ENCODE measurements at places on chromosomes 4 and X.

GRCh38 chr4:133997436-133997835 is 204.2 kb downstream of the PABPC4L start:
- DNase-seq, result no peak

DNA sequence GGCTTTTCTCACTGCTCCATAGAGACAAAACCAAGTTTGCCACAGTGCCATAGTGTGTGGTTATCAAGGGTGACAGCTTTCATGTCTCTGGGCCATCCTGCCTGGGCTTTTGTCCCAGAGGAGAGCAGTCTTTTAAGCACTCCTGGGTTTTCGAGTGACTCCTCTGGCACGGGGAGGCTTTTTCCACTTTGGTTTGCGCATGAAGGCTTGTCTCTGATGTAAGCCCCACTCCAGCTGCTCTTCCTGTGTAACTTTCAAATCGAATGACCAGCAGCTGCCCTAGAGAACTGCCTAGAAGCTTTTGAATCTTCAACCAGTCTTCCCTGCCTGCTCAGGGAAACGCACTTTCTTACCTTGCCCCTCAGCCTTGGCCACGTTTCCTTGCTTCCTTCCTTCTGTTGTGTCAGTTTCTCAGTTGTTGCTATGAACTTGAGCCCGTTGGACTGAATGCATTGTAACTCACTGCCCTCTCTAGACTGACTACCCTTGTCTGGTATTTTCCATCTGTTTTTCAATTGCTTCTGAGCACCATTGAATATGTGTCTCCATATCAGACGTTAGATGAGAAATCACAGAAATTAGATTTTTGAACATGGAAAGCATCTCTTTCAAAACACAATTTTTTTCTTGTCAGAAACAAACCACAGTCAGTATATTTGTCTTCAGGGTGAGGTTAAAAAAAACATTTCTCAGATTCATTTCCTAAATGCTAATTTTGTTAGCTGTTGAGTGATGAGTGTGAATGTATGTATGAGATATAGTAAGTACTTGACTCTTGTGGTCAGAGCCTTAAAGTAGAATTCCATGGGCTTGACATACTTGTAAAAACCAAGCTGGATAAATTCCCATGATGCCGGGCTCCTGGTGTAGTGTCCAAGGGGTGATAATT is 45.3 kb downstream of the SLC9A6 start:
- no peak for DNase-seq

- DNase-seq, result peak; percentile 24
These were observed 13.5 kb downstream of the SNCA start for GRCh38 chr4:89823416-89823815.

DNA sequence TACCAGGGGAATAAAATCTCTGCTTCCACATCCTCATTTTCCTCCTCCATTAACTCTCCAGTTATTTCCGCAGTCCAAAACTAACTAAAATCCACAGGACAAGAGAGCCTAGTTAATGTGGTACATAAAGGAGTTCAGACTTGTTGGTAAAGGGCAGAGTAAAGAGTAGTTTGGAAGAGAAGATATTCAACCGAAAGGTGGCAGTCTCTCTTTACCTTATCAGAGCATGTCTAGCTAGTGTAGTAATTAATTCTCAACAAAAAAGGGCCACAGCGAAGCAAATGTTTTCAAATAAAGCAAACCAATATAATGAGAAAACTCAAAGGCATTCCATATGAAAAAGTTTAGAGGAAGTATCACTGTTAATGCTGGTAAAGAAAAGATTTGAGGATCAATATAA is 286.5 kb downstream of the GLUD2 start:
- DNase-seq, result peak; percentile 3

GRCh38 chrX:55342533-55343501 is 78.1 kb upstream of the PAGE3 start:
- peak; percentile 56 for DNase-seq

DNA sequence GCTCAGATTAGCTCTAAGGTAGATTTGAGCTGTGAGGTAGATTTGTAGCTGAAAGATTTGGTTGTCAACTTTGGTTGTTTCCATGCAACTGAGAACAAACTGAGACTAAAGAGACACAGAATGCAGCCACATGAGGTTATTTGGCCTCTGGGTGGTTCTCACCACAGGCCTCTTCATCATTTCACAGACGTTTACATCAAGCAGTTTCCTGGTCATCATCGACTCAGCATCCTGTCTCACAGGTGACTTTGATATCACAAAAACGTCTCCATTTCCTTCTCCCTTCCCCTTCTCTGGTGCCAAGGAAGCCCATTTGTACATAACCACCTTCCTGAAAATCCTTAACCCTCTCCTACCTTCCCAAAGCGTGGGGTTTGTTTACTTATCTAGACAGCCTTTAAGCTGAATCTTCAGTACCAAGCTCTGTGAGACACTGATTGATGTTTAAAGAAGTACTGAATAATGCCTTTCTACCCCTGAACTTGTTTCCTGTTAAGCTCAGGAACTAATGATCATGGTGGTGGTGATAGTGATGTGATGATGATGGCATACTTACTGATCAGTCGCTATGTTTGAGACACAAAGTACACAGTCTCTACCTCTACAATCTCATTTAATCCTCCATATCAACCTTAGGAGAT is 81.9 kb downstream of the FAM114A1 start:
- DNase-seq, result no peak

DNA sequence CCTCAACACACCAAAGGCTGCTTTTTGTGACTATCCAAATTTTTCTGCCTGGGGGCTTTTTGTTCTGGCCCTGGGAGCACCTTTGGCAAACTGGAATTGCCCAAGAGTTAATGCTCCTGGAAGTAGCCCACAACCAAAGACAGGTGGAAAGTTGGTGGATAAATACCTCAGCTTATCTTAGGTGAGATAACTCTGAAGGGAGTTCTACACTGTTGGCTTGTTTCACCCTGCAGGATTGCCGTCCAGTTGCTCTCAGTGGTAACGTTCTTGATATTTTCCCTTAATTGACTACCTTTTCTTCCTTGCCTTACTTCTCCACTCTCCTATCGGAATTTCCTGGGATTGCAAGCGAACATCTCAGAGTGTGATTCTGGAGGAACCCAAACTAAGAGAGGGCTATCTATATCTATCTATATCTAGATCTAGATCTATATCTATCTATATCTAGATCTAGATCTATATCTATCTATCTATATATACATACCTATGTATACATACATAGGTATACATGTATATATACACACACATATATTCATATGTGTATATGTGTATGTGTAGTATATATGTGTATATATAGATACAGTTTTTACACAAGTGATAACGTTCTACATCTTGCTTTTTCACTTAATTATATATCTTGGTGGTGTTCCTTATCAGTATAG is 82.6 kb upstream of the DHX15 start:
- no peak for DNase-seq

GRCh38 chrX:25015486-25016360 is at the start of gene ARX:
Gene ARX (minus strand): TSS chrX:25015965. CDS start chrX:25015737, 228 bp downstream.
- DNase-seq, result peak; percentile 31

DNA sequence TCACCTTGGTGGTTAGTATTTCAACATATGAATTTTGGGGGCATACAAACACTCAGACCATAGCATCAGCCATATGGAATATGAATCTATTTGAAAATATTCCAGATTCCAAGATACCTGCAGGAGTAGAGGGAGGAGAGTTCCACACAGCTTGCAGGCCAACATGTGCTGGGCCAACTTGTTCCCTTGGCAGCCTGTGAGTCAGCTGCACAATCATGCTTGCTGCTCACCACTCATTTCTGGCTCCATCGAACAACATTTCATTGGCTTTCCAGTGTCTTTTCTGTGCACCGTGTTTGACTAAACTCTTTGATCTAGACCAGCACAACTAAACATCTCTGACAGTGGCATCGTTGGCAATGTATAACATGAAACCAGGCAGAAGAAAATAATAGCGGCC is 282.5 kb upstream of the RASGEF1B start:
- DNase-seq, result no peak

GRCh38 chrX:75784680-75785491 is at the start of gene MAGEE2:
Gene MAGEE2 (minus strand): TSS chrX:75785254. CDS start chrX:75785051, 203 bp downstream.
- no peak for DNase-seq

DNA sequence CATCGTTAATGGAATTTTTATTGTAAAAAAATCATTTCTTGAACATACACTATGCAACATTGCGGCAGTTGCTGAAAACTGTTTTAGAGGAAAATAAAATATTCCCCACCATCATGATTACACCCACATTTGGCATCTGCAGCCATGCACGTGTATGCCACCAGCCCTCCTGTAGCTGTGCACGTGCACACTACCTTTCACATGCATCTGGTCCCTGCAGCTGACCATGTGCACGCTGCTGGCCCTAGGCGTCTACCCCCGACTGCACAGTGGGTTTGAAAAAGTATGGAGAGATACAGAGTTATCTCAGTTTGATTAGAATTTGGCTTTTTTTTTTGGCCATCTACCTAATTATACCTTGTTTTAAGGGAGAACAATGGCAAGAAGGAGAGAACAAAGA is 569.8 kb upstream of the IGFBP7 start:
- no peak for DNase-seq

DNA sequence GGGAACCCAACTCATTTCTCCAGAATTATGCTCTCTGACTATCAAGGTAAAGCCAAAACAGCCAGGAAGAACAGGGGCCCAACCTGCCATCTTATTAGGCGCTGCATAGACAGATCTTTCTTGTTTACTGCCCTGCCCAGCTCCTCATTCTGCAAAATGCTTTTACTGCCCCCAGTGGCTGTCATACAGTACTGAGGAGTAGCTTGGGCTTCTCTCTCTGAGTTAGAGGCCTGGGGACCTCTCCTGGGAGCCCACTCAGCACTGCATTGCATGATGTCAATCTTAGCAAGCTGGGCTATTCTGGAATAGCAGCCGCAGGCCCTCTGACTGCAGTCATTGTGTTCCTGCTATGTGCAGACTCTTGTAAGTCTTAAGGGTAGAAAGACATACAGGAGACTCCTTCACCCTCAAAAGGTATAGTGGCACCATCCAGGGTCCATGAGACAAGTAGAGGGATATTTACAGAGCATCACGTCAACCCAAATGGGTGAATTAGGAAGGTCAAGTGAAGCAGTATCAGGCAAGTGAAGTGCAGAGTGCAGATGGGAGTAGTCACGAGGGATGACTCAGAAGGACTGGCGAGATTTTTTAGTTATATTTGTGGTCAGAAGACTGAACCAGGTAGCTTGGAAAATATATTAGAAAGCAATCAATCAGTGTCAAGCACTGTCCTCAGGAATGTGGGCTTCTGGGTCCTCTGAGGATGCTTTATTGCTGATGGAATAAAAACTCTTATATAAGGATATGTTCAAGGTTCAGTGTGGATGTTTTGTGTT is 294.1 kb upstream of the SFRP2 start:
- DNase-seq, result peak; percentile 32

- peak; percentile 23 for DNase-seq
These were observed 235.1 kb upstream of the HCCS start for GRCh38 chrX:10875995-10876394.

DNA sequence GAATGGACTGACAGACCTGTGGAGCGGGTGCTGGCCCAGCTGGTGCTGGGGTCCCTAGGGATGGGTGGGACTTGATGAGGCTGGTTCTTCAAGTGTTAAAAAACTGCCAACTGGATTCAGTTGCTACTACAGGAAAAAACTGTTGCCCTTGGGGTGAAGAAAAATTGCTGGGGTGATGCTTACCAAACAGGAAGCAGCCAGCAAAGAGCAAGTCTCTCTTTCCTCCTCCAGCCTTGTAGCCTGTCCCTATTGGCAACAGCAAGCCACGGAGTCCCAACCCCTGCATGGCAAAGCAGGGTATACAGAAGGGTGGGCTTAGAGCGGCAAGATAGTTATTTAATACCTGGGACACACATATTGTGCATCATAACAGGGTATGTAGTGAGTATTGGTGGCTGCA is 60.1 kb upstream of the ATP8A1 start:
- no peak for DNase-seq

DNA sequence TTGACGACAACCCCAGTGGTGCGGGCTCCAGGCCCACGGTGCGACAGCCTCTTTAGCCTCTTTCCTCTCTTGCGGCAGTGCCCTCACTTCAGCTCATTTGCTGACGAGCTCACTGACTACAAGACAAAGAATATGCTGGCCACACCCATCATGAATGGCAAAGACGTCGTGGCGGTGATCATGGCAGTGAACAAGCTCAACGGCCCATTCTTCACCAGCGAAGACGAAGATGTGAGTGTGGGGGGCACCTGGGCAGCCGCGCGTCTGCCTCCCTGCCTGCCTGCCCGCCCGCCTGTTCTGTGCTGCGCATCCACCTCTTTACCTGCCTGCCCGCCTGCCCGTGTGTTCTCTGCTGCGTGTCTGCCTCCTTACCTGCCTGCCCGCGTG is 9.2 kb downstream of the PDE6B start:
- no peak for DNase-seq

DNA sequence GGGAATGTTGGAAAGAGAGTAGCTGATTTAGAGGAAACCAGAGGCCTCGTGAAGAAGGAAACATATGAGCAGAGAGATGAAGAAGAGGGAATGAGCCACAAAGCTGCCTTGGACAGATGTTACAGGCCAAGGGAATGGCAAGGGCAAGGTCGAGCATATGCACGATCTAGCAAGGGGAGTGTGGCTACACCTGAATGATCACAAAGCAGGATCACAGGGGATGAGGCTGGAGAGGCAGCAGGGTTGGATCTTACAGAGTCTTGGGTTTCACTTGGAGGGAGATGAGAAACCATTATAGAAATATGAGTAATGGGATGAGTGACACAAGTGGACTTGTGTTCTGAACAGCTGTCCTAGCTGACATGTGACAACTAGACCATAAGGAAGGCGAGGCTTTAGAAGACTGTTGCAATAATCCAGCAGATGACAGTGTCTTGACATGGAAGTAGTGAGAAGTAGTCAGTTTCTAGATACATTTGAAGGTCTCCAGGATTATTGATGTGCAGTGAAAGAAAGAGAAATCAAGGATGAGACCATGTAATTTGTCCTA is 58.7 kb downstream of the RASGEF1B start:
- DNase-seq, result no peak

All from OCI-M1 (cell line).